ENCODE measurements at places on chromosomes 2 and 18.

DNA sequence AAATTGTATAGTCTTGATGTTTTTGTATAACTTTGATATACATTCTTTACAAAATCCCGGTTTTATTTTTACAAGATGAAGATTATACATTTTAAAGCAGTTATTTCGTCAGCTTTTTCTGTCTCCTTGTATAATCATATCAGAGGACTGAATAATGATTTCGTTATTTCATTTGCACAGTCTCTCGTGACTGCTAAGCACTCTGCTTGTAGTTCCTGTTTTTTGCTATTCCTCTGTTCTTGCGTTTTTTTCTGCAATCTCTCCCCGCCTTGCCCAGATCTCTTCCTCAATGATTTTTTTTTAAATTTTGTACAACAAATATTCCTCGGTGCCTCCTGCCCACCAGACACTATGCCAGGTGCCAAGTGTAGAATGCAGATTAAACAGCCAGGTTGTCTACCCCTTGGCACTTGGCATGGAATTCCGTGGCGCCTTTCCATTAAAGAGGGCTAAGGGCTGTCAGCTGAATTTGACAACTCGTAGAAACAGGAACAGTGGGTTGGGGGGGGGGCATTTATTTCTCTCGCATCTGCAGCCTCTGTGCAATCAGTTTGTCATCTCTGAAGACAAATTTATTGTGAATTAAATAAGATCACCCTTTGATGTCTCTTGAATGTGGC, 69.6 kb downstream of the KLHL29 start:
- peak; percentile 65 for DNase-seq

DNA sequence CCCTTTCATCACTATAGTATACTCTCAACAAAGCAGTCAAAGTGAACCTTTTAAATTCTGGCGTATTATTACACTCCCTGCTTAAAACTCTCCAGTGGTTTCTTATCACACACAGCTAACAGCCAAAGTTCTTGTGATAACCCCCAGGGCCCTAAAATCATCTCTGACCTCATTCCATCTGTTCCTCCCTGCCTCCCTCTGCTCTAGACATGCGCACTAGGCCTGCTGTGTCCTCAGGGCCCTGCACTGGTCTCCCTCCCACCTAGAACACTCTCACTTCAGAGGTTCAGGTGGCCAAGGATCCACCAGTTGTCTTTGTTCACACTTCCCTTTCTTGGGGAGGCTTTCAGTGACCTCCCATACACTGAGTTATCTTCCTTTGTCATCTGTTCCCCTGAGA, 603.4 kb downstream of the DSC3 start:
- no peak for DNase-seq

- DNase-seq, result no peak
Observed at GRCh38 chr2:143117225-143117624, 12.0 kb upstream of the ARHGAP15 start.

- DNase-seq, result peak; percentile 40
Observed at GRCh38 chr18:46278481-46279465, 174.6 kb downstream of the HAUS1 start.

DNA sequence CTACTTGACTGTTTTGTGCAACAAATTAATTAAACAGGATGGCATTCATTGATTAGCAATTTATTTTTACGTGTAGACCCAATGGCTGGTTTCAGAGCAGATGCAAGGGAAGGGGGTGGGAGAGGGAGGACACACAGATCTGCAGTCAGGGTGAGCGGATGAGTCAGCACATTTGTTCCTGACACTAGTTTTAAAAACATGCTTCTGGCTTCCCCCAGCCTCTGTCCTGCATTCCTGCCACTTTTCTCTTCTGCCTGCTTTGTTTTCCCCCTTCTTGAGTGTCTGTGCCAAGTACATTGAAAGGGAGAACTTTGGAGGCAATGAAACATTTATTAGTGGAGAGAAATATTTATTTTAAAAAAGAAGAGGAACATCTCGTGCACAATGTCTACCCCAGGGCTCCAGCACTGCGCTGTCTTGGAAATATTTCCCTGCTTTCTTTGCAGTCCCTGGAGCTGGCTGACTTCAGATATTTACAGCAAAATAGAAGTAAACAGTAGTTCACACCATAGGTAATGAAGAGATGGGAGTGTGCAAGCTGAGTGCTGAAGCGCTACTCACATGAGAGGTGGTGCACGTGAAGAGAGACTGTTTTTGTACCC, 52.2 kb downstream of the NRP2 start:
- DNase-seq, result peak; percentile 86

- peak; percentile 74 for DNase-seq
Observed at GRCh38 chr2:31319406-31320175, 85.6 kb downstream of the EHD3 start.

GRCh38 chr2:218726004-218726574, 15.5 kb downstream of the TTLL4 start:
- no peak for DNase-seq

GRCh38 chr2:217983276-217984233, 19.2 kb downstream of the TNS1 start:
- DNase-seq, result no peak

DNA sequence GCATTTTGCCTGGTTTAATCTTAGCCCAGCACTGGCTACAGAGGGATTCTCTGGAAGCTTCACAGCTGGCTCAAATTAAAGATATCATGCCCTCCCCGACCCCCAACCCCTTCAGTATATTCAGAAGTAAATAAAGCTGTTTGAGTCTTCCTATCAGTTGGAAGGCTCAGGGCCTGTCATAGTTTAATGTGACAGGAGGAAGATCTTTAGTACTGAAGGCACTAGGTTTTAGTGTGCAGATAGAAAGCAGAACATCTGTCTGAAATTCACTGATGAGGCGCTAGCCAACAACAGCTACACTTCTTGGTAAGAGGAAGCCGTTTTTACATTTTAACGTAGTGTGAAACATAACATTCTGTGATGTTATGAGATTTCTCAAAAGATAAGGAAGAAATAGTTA, 969.1 kb upstream of the CDH2 start:
- DNase-seq, result peak; percentile 59

DNA sequence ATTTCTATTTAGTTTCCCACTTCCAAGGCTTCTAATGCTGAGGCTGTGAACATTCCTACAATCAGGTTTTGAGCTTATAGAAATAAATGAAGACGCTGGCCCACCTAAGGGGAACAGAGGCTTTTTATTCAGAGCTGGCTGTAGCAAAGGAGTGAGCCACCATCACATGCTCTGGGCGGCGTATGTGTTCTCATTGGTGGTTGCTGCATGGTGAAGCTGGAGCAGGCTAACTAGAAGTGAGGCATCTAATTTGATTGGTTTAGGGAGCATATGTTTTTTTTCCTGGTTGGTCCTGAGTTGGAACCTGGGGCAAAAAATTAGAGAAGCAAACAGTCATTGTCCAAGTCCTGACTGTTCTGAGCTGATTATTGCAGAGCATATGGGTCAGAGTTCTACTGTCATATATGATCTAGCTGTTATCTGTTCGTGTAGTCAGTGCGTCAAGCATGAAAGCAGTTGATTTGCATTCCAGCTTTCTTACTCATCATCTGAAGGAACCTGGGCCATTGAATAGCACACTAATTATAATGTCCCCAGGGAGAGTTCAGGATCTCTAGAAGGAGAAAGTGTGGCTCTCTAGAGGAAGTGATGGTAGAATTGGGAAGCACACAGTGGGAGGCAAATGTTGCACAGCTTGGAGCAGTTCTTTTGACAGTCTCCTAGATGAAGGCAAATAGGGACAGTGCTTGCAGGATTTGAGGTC, 279.6 kb downstream of the PARD3B start:
- no peak for DNase-seq

DNA sequence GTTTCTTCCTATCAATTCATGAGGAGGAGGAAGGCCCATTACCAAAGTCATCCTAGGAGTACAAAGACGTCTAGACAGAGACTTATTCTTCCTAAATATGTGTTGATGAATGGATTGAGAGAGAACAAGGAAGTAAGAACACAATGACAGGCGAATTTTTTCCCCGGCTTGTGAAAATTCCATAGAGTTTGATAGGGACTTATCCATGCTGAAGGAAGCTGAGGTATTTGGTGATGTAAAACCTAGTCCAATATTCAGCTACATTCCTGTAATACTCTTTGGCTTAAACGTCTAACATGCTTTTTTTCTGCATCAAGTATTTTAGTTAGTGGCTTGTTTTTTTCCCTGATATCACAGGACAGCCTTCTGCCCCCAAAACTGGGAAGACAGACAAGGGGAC, 121.9 kb upstream of the MYT1L start:
- no peak for DNase-seq

GRCh38 chr2:51490576-51491234, 458.8 kb upstream of the NRXN1 start:
- DNase-seq, result no peak

GRCh38 chr2:218392891-218393462, 6.7 kb upstream of the CTDSP1 start:
- DNase-seq, result no peak

GRCh38 chr2:241950413-241951315, 81.1 kb downstream of the RTP5 start:
- DNase-seq, result peak; percentile 79

- DNase-seq, result no peak
Observed at GRCh38 chr2:147351784-147352183, 493.0 kb upstream of the ACVR2A start.

Measured in hematopoietic multipotent progenitor cell treated with erythropoietin and hydrocortisone succinate and interleukin-3 and kit ligand, for 4 days (in vitro differentiated cells).